SIG-M5 (cell line): ENCODE measurements at places on chromosomes 6 and 20.

DNA sequence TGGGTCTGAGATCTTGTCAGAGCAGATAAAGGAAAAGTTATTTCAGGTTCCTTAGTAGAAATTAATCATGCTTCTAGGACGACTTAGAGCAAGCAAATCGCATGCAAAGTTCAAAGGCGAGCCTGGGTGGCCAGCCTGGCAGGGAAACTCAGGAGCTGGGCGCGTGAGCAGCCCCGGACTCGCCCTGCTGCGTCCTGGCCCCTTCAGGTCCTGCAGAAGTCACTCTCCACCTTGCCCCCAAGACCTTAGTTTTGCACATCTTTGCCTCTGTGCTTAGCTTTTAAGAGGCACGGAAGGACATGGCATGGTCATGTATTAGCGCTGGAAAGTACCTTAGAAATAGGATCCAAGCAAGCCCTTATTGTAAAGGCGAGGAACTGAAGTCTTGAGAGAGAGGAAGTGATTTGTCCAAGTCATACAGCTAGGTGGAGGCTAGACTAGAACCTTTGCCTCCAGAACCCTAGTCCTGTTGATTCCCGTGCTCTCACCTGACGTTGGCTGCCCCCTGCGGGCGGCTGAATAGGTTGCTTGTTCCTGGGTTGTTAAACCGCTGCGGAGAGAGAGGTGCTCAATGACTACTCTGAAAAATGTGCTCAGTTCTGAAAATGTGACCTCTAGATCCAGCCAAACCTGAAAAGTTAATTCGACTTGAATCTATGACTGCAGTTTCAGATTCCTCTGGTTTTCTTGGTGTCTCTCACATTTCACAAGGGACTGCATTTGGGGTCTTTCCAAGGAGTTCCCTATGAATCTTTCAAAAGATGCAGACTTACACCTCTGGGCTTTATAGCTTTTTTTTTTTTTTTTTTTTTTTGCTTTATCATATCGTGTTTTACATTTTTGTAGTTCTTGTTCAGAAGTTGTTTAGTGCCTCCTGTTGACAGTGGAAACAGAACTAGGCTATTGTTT, 2.7 kb downstream of the MYB start:
- DNase-seq: peak; percentile 64

DNA sequence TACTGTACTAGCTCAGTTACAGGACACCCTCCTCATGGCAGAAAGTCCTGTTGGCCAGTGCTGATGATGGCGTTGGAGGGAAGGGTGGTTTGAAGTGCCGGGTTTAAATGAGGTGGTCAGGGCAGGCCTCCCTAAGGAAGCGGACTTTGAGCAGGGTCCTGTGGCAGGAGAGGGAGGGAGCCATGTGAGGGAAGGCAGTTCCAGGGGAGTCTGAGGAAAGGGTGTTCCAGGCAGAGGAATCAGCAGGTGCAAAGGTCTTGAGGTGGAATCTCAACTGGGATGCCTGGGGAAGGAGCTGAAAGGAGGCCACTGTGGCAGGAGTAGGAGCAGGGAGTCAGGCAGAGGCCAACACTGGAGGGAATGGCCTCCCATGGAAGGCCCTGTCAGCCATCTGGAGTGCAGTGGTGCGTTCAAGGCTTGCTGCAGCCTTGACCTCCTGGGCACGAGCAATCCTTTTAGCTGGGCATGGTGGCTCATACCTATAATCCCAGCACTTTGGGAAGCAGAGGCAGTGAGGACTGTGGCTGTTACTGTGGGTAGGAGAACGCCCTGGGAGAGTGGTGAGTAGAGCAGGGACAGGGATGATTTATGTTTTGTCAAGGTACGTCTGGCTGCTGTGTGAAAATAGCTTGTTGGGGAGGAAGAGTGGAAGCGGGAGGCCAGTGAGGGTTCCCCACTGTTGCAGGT, 26.2 kb downstream of the VSTM2L start:
- DNase-seq: no peak

GRCh38 chr6:6920114-6920986, 187.4 kb upstream of the RREB1 start:
- no peak for DNase-seq

- DNase-seq: no peak
These were observed 31.6 kb upstream of the PRL start for GRCh38 chr6:22328474-22328873.

DNA sequence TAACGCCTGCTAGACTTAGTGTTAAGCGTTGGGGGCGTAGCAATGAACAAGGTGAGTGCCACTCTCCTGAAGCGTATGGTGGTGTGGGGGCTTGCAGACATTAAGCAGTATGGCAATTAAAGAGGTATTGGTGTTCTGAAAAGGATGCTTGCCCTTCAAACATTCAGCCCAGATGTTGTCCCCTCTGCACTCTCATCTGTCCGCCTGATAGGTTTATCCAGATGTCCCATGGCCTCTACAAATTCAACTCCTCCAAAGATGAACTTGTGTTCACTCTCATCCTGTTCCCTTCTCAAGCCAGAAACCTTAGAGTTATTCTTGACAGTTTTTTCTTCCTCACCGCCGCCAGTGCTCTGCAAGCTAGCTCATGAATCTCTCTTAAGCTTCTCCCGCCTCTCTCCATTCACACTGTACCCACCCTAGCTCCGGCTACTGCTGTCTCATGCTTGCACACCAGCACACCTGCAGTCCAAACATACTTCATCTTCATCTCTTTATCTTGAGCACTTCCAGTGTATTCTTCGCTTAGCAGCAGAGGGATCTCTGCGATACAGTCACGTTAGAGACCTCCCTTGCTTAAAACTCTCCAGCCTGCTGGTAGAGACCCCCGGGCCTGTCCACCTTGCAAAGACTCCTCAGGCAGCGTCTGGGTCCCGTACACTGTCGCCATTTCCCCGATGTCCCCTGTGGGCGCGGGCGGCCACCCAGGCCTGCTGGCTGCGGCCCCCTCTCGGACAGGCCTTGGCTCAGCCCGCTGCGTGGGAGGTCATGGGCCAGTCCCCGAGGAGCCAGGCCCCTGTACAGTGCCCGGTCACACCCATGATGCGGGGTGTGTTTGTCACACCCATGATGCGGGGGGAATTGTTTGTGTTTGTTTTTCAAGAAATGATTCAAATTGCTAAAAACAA, 962 bp downstream of the DDX27 start:
- DNase-seq: no peak

- no peak for DNase-seq
These were observed 146.0 kb downstream of the PHACTR3 start for GRCh38 chr20:59750209-59750840.

GRCh38 chr6:69936674-69937363, 70.5 kb downstream of the COL19A1 start:
- no peak for DNase-seq

DNA sequence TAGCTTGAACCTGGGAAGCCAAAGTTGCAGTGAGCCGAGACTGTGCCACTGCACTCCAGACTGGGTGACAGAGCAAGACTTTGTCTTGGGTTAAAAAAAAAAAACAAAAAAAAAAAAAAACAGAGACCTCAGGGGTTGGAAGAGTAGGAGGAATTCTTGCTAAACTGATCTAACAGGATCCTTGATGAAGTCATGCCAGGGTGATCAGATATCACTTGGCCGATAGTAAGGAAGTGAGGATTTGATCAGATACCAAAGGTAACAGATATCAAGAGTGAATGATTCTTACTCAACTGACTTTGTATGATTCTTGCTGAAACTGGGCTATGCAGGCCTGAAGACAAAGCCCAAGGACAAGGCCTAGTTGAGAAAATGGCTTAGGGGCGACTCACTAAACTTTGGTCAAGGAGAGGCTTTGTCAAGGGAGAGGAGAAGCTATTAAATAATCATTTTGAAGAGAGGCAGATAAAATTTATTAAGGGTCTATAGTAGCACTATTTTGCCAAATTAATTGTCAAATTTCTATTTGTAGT, 624.7 kb downstream of the UTRN start:
- no peak for DNase-seq

GRCh38 chr20:49590163-49591017, 22.5 kb upstream of the PTGIS start:
- DNase-seq: no peak

GRCh38 chr20:44075191-44075949, 111.6 kb downstream of the JPH2 start:
- no peak for DNase-seq

DNA sequence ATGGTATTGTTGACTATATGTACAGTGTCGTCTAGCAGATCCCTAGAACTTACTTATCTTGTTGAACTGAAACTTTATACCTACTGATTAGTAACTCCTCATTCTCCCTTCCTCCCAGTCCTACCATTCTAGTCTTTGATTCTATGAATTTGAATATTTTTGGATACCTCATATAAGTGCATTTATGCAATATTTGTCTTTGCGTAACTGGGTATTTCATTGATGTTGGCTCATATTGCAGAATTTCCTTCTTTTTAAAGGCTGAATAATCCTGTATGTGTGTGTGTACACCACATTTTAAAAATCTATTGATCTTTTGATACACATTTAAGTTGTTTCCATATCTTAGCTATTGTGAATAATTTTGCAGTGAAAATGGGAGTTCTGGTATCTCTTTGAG, 119.9 kb downstream of the SOX4 start:
- no peak for DNase-seq

- no peak for DNase-seq
These were observed 527.8 kb upstream of the FLRT3 start for GRCh38 chr20:14865169-14865568.
